ENCODE measurements at places on chromosomes 1 and 21. TPM values are rescaled to one million over a fixed set of nuclear protein-coding genes. Genes with fewer than 3 reads are reported as not detected.

- peak; percentile 69 for DNase-seq
Measured at GRCh38 chr1:94236630-94237290, 624 bp downstream of the ARHGAP29 start.

DNA sequence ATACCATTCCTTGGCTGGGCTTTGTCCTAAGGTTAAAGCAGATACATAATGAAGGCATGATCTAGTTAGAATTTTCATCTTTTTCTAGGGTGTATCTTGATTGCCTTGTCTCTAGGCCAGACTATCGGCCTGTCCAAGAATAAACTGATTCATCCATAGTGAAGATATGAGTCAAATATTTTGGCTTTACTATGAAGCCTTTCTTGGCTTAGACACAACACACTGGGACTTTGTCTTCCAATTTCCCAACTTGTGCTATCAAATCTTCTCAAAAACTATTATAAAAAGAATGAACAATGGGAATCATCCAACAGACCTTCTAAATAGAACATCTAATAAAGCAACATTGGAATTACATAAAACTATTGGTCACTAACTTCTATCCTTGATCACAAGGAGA, 64.8 kb downstream of the WARS2 start:
- DNase-seq: no peak

ITGB2 gene
- 0.63 TPM for total RNA-seq

LCE3D gene
- not detected for total RNA-seq

GRCh38 chr1:15153842-15154479, 414 bp downstream of the TMEM51 start:
- DNase-seq: peak; percentile 81

TRAF3IP3 gene
- total RNA-seq: not detected

- DNase-seq: peak; percentile 39
Measured at GRCh38 chr1:28540651-28541050, 12.2 kb upstream of the TRNAU1AP start.

CFAP45 gene
- total RNA-seq: not detected

- DNase-seq: no peak
Measured at GRCh38 chr1:10450156-10450814, 454 bp downstream of the CORT start.

CD1D gene
- total RNA-seq: 1.3 TPM

GRCh38 chr1:198700396-198700795, 61.6 kb downstream of the PTPRC start:
- DNase-seq: no peak

GRCh38 chr1:73516451-73516850, 681.5 kb downstream of the LRRIQ3 start:
- DNase-seq: no peak

TIAM1 gene
- total RNA-seq: 20.0 TPM

DNA sequence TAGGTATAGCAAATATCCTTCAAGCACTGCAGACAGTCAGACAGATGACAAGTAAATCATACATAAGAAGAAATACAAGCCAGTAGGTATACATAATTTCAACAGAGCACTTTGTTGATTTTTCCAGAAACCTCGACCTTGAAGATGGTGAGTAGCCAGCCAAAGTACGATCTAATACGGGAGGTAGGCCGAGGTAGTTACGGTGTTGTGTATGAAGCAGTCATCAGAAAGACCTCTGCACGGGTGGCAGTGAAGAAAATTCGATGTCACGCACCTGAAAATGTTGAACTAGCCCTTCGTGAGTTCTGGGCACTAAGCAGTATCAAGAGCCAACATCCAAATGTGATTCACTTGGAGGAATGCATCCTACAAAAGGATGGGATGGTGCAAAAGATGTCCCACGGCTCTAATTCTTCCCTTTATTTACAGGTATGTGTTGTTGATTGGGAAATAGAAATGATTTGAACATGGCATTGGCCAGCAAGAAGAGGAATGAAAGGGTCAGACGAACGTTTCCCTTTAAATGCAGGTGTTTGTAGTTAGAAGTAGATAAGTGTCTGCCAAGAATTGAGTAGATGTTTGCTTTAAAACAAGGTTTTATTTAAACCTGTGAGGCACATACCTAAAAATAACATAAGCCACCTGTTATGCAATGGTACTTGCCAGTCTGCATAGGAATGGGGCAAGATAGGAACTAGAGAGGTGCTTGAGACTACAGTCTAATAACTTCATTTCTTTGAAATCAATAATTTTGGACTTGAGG, 2.7 kb downstream of the PDIK1L start:
- no peak for DNase-seq

- no peak for DNase-seq
Measured at GRCh38 chr21:20592463-20592862, 405.7 kb upstream of the NCAM2 start.

- DNase-seq: no peak
Measured at GRCh38 chr1:156856282-156856785, 2.6 kb downstream of the INSRR start.

DNA sequence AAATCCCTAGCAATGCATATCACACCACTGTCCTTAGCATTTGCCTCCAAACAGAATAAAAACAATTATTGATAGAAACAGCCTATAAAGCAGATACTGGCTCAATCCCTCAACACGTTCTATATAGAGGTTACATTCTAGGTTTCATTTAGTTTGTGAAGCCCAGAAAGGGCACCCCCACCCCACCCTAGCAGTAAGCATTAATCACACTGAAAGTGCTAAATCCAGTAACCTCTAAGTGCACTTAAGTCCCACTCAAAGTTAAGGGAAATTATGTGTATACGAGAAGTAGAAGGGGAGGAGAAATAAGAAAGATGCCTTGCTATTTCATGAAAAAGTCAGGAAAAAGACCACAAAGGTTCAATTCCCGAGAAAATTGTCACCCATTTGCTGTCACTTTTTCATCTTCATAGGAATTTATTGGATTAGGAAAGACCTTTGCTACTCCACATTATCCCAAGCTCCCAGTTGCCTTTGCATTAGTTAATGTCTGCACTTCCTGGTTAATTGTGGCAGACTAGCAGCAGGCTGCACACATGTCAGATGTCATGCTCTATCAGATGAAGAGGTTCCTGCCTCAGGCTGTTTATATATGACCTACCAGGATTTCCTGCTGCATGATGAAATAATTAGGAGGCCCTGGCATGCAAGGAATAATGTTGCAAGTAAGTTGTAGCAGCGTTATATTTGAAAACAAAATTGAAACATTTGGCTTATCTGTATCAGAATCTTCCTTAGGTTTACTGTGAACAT, 54.5 kb upstream of the LHX8 start:
- no peak for DNase-seq

GRCh38 chr1:97004054-97004453, 282.5 kb downstream of the PTBP2 start:
- DNase-seq: no peak

CCDC185 gene
- total RNA-seq: 0.56 TPM

- peak; percentile 91 for DNase-seq
Measured at GRCh38 chr1:90729504-90730242, 12.6 kb upstream of the BARHL2 start.

PALMD gene
- not detected for total RNA-seq

GRCh38 chr1:31786366-31787060, 22.4 kb upstream of the ADGRB2 start:
- DNase-seq: no peak

- DNase-seq: no peak
Measured at GRCh38 chr1:14946684-14947238, 206.8 kb upstream of the TMEM51 start.

GRCh38 chr1:17270891-17271765, 22.2 kb downstream of the PADI3 start:
- no peak for DNase-seq

DNA sequence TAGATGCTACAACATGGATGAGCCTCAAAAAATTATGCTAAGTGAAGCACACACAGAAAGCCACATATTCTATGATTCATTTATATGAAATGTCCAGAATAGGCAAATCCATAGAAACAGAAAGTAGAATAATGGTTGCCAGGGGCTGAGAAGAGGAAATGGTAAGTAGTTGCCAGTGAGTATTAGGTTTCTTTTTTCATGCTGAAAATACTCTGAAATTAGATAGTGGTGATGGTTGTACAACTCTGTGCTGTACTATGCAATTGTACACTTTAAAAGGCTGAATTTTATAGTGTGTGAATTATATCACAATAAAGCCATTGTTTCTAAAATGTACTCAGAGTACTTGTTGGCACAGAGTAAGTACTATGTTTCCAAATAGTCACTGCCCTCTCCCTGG, 15.5 kb upstream of the GFI1 start:
- DNase-seq: no peak

- no peak for DNase-seq
Measured at GRCh38 chr1:57040811-57041210, 75.0 kb upstream of the C8B start.

DNA sequence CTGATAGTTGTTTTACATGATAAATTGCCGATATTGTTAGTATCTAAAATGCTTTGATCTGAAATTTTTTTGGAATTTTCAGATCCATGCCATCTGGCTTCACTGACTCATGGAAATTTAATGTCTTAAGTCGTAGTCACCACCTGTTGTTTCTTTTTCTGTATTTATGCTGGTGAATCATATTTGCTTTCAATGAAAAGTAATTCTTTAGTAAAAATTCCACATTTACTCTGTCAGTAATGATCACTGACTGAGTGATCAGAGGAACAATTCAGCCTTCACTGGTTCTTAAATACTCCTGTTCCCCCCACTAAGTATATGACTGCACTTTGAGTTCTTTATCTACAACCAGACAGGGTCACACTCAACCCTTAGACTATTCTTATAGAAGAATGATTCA, 185.6 kb upstream of the NRIP1 start:
- DNase-seq: no peak

DNA sequence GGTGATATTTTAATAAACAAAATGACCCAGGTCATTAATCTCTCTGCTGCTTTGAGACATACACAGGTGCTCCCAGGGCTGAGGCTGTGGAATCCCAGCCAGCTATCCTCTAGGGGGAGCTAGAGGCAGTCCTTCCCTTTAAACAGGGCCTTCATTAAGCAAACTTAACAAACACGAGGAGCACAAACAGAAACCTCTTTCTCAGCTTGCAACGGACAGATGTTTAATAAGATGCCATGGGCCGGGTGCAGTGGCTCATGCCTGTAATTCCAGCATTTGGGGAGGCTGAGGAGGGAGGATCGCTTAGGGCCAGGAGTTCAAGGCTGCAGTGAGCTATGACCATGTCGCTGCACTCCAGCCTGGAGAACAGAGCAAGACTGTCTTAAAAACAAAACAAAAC, 106.7 kb downstream of the HIVEP3 start:
- DNase-seq: peak; percentile 86

RSPH1 gene
- not detected for total RNA-seq

PCBP3 gene
- 7.8 TPM for total RNA-seq

GRCh38 chr1:41328001-41328615, 33.1 kb upstream of the FOXO6 start:
- DNase-seq: no peak

DNA sequence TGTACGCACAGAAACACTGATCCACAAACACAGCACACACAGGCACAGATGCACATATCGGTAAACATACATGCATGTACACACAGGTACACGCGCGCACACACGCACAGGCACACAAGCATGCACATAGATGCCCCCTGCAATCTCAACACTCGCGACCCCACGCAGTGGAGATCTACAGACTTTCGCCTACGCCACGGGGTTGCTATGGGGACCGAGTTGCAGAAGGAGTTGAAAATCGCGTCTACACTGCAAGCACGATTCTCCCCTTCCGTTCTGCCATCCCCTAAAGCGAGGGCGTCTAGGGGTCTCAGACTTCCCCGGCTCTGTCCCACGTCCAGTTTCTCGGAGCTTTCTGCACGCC, 826 bp downstream of the TRIM17 start:
- DNase-seq: no peak

TRABD2B gene
- total RNA-seq: 1.6 TPM

- DNase-seq: no peak
Measured at GRCh38 chr1:33837635-33838034, 26.2 kb upstream of the HMGB4 start.
